ENCODE measurements at places on chromosomes 3 and 15.

GRCh38 chr3:192010490-192010889 lies 549.5 kb downstream of the PYDC2 start:
- H3K27ac ChIP-seq: no peak overlapping the region
- no peak overlapping the region for H3K4me3 ChIP-seq
- no peaks in the 10 kb centered on the region for H3K36me3 ChIP-seq
- H3K27me3 ChIP-seq: no peaks in the 10 kb centered on the region

DNA sequence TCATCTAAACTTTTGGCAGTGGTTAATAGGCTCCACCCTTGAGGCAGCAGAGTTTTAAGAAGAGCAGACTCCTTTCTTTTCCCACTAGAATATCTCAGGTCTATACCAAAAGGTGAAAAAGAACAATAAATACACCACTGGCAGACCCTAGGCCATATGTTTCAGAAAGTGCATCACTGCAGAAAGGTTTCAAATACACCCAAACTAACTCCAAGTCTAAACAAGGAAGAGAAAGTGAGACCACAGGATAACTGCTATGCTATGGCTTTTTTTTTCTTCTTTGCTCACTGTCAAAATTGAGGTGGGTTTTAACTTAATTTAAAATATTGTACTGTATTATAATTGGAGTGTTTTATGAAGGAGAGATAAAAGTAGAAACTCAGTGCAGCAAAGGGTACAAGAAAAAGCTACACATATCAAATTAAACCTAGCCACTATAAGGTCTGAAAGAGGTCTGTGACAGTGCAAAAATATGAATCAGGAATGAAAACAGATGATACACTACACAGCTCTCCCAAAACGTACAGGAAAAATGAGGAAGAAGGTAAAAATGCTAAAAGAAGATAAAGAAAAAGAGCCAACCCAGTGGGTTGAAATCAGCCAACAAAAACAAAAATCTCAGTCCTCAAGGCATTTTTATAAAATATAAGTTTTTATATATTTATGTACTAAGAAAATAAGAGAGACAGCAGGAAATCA lies 8.4 kb downstream of the SNX4 start:
- H3K27ac ChIP-seq: peak overlapping the region; percentile 30
- no peak overlapping the region for H3K4me3 ChIP-seq
- H3K36me3 ChIP-seq: peaks cover 62% of the 10 kb centered on the region
- H3K27me3 ChIP-seq: no peaks in the 10 kb centered on the region
- peaks cover 28% of the 10 kb centered on the region for H3K4me1 ChIP-seq

- no peaks in the 10 kb centered on the region for H3K36me3 ChIP-seq
- H3K27ac ChIP-seq: peak overlapping the region; percentile 85
- peak overlapping the region; percentile 86 for H3K4me3 ChIP-seq
Observed at GRCh38 chr3:13072600-13073325, 466 bp downstream of the IQSEC1 start.

DNA sequence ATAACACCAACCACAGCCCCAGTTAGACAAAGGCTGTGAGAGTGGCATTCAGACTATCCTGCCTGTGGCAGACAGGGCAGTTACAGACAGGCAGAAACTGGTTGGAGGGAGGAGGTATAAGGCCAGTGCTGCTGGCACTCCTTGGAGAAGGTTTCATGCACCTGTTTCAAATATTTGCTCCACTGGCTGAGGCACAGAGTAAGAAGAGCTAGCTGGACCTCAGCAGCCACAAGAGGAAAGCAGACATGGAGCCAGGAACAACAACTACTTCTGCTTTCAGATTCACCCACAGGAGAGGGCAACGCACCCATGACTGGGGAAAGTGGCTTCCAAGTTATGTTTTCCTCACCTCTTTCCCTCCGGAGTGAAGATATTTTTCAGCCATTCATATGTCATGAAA lies 11.5 kb upstream of the PRKAR2A start:
- H3K27me3 ChIP-seq: no peaks in the 10 kb centered on the region
- H3K4me3 ChIP-seq: no peak overlapping the region
- no peaks in the 10 kb centered on the region for H3K4me1 ChIP-seq
- no peak for DNase-seq
- H3K36me3 ChIP-seq: peaks cover 31% of the 10 kb centered on the region
- H3K27ac ChIP-seq: no peak overlapping the region

- no peaks in the 10 kb centered on the region for H3K27me3 ChIP-seq
- no peak for DNase-seq
- no peak overlapping the region for H3K4me3 ChIP-seq
- no peak overlapping the region for H3K27ac ChIP-seq
- no peaks in the 10 kb centered on the region for H3K36me3 ChIP-seq
Observed at GRCh38 chr3:79253271-79253670, 514.5 kb downstream of the ROBO1 start.

DNA sequence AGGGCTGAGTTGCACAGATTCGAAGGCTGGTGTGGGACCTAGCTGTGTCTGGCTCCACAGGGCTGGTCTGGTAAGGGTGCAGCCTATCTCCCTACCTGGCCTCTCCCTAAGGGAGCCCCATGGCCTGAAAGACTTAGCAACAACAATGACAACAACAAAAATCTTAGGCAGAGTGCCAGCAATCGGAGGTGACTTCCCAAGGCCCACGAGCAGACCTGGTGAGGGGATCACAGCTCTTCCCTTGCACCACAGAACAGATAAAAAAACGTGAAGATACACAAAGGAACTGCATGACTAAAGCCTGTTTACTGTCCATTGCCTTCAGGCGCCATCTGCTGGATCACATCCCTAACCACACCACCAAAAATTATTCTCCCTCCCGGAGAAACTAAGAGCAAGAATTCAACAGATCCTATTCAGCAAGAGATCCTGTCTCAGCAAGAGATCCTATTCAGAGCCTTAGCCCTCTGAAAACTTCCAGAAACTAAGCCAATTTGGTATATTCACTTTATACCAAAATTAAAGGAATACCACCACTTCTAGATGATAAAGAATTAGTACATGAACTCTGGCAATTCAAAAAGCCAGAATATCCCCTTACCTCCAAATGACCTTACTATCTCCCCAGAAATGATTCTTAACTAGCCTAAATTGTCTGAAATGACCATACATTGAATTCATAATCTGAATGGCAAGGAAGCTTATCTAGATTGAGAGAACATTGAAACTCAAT lies 24.1 kb upstream of the OR5K4 start:
- no peak overlapping the region for H3K27ac ChIP-seq
- H3K4me3 ChIP-seq: no peak overlapping the region
- no peak for DNase-seq
- no peaks in the 10 kb centered on the region for H3K36me3 ChIP-seq

GRCh38 chr3:71495708-71496472 lies 87.6 kb downstream of the FOXP1 start:
- peaks cover 75% of the 10 kb centered on the region for H3K4me1 ChIP-seq
- H3K4me3 ChIP-seq: peak overlapping the region; percentile 39
- peaks cover 23% of the 10 kb centered on the region for H3K36me3 ChIP-seq
- no peaks in the 10 kb centered on the region for H3K27me3 ChIP-seq
- H3K27ac ChIP-seq: peak overlapping the region; percentile 82

GRCh38 chr3:27726240-27726639 lies 4.1 kb upstream of the EOMES start:
- no peak overlapping the region for H3K27ac ChIP-seq
- H3K4me1 ChIP-seq: peaks cover 32% of the 10 kb centered on the region
- peaks cover 72% of the 10 kb centered on the region for H3K27me3 ChIP-seq
- H3K4me3 ChIP-seq: no peak overlapping the region
- no peaks in the 10 kb centered on the region for H3K36me3 ChIP-seq
- DNase-seq: no peak

DNA sequence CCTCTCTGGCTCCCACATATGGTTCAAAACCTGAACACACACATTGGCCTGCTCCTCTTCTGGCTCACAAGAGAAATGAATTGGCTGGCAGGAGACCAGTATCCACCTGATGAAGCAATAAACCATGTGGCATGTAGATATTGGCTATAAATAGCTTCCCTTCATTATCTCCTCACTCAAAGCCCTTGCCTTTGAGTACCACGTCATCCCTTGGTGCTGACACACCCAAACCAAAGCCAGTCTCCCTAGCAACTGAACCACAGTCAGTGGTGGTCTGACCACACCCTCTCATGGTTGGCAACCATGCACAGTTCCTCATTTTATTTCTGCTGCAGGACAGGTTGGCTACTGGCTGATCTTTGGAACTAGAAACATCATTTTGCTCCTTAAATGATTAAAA lies 98.8 kb downstream of the ZNF621 start:
- no peak overlapping the region for H3K4me3 ChIP-seq
- DNase-seq: peak; percentile 65
- H3K4me1 ChIP-seq: peaks cover 13% of the 10 kb centered on the region
- no peak overlapping the region for H3K27ac ChIP-seq

DNA sequence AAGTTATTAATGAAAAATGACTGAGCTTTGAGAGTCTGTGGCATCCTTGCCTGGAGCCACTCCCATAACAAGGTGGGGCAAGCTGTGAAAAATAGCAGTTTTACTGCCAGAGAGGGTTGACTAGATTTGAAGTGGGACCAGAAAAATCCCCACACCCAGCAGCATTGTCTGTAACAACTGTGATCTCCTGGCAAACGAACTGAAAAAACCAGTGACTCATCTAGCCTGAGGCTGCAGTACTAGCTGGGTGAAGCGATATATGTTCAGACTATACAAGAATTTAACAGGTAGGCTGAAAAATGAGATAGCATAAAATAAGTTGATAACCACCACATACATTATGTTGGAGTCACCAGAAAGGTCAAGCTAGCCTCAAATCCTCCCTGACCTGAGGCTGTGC lies 64.0 kb downstream of the DPH6 start:
- H3K27ac ChIP-seq: no peak overlapping the region
- no peak overlapping the region for H3K4me3 ChIP-seq
- no peaks in the 10 kb centered on the region for H3K4me1 ChIP-seq
- DNase-seq: no peak
- H3K27me3 ChIP-seq: no peaks in the 10 kb centered on the region
- peaks cover 27% of the 10 kb centered on the region for H3K36me3 ChIP-seq

DNA sequence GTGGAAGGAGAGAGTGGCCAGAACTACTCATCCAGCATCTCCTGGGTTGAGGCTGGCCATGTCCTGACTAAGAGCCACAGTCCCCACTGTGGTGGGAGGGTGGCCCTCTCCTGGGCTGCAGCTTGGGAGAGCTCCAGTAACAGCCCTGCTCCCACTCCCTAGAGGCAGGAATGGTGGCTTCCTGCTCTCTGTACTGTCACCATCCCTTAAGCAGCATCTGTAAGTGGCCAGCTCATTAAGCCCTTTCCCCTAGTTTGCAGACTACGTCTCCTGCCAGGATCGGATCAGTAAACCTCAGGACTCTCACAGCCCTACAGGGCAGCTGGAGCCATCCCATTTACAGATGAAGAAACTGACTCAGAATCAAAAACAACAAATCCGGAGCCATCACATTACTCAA lies 30.5 kb downstream of the DNAJB8 start:
- no peak overlapping the region for H3K4me3 ChIP-seq
- peaks cover 7% of the 10 kb centered on the region for H3K4me1 ChIP-seq
- no peak for DNase-seq
- peaks cover 54% of the 10 kb centered on the region for H3K27me3 ChIP-seq
- H3K36me3 ChIP-seq: no peaks in the 10 kb centered on the region

GRCh38 chr3:180764481-180764880 lies 85.2 kb upstream of the CCDC39 start:
- no peak for DNase-seq
- H3K4me1 ChIP-seq: no peaks in the 10 kb centered on the region
- H3K36me3 ChIP-seq: no peaks in the 10 kb centered on the region
- no peak overlapping the region for H3K4me3 ChIP-seq

- H3K27me3 ChIP-seq: no peaks in the 10 kb centered on the region
- DNase-seq: no peak
- H3K36me3 ChIP-seq: peaks cover 34% of the 10 kb centered on the region
- no peak overlapping the region for H3K4me3 ChIP-seq
- H3K27ac ChIP-seq: no peak overlapping the region
Observed at GRCh38 chr15:77032647-77033416, 37.9 kb downstream of the PSTPIP1 start.

DNA sequence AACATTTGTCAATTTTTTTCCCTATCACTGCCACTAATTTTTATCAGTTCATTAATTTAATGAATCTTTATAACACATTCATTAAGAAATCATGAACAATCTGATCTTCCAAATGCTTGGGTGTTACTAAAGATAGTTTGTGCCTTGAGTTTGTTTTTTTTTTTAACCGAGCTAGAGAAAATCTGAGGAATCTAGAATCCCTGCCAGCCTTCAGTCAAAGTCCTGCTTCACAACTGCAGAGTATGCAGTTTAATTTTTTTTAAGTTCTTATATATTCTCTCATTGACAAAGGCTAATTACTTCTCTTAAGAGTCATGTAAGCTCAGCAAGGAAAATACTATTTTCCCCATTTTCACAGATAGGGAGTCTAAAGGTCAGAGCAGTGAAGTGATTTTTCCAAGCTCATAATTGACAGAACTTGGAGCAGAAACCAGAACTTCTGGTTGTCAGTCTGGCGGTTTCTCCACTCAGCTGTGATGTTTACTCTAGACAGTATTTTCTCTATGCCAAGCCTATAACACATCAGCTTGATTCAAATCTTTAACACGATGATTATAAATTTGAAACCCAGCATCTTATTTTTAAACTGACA lies 55.7 kb downstream of the TNIK start:
- DNase-seq: no peak
- no peaks in the 10 kb centered on the region for H3K36me3 ChIP-seq
- no peaks in the 10 kb centered on the region for H3K4me1 ChIP-seq
- peaks cover 3% of the 10 kb centered on the region for H3K27me3 ChIP-seq
- H3K4me3 ChIP-seq: no peak overlapping the region
- no peak overlapping the region for H3K27ac ChIP-seq

- H3K27ac ChIP-seq: no peak overlapping the region
- no peaks in the 10 kb centered on the region for H3K27me3 ChIP-seq
- H3K36me3 ChIP-seq: peaks cover 10% of the 10 kb centered on the region
- peaks cover 4% of the 10 kb centered on the region for H3K4me1 ChIP-seq
Observed at GRCh38 chr3:119944091-119944490, 150.2 kb downstream of the GSK3B start.

GRCh38 chr3:16618721-16619120 lies 13.5 kb upstream of the DAZL start:
- no peaks in the 10 kb centered on the region for H3K27me3 ChIP-seq
- DNase-seq: no peak
- peaks cover 19% of the 10 kb centered on the region for H3K4me1 ChIP-seq
- no peak overlapping the region for H3K27ac ChIP-seq

DNA sequence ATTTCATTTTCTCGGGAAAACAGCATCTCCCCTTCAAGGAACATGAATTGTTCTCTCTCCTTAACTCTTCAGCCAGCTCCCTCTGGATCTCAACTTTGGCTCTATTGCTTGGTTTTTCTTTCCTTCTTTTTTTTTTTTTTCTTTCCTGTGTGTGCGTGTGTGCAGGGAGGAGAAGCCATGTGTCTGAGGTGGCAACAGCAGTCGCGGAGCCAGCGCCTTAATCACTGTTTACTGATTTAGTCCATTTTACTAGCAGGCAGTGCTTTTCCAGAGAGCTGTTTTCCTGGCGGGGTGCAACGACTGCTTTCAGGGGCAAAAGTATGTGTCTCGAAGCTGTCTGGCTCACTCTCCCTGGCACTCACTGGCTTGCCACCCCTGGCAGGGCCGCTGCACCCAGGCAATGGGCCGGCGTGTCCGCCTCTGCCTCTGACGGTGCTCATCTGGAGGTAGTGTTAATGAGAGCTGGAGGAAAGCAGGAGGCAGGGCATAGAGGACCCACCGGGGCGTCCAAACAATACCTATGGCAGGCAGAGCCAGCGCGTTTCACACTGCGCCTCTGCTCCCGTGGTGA lies 835.4 kb upstream of the NR2F2 start:
- H3K4me3 ChIP-seq: no peak overlapping the region
- no peaks in the 10 kb centered on the region for H3K36me3 ChIP-seq
- no peak overlapping the region for H3K27ac ChIP-seq
- no peaks in the 10 kb centered on the region for H3K4me1 ChIP-seq
- H3K27me3 ChIP-seq: no peaks in the 10 kb centered on the region

- H3K4me1 ChIP-seq: peaks cover 88% of the 10 kb centered on the region
- H3K27ac ChIP-seq: peak overlapping the region; percentile 82
- no peak for DNase-seq
- peaks cover 73% of the 10 kb centered on the region for H3K36me3 ChIP-seq
- H3K4me3 ChIP-seq: peak overlapping the region; percentile 68
Observed at GRCh38 chr3:36900474-36901443, 44.1 kb downstream of the TRANK1 start.
